HS-27A (cell line): ENCODE measurements at places on chromosomes 5 and 9.
A peak's percentile ranks its signal among the peaks of the same experiment; 100 is the strongest.

DNA sequence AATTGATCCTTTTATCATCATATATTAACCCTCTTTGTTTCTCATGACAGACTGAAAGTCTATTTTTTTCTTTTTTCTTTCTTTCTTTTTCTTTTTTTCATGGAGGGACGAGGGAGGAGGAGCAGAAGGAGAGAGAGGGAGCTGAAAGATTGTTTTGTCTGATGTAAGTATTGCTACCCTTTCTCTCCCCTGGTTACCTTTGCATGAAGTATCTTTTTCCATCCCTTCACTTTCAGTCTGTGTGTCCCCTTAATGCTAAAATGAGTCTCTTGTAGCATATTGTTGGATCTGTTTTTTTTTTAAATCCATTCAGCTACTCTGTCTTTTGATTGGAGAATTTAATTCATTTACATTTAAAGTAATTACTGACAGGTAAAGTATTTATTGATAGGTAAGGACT lies 27.5 kb upstream of the SERINC5 start:
- DNase-seq = no peak

DNA sequence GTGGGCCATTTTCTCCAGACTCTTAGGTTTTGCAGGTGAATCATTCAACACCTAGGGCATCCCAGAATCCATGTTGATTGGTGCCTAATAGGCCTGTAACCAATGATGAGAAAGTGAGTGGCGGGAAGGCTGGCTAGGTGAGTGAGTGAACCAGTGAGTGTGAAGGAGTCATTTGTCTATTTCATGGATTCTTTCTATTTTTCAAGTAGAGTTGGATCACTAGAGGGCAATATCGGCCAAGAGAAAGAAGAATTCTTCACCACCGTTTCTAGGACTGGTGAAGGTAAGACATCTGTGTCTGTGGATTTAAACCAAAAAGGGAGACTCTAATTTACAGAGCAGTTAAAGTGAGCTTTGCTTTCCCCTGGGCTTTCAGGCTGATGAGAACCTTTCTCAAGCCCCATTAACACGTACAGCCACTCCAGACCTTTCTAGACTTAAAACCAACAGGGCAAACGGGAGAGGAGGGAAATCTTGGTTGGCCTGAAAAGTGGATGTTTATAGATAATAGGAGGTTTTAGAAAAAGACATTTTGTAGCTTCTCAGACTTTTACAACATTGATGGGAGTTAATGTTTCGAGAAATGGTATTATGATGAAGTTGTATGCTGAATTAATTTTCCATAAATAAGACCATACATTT lies 114.3 kb upstream of the IL12B start:
- no peak for DNase-seq

DNA sequence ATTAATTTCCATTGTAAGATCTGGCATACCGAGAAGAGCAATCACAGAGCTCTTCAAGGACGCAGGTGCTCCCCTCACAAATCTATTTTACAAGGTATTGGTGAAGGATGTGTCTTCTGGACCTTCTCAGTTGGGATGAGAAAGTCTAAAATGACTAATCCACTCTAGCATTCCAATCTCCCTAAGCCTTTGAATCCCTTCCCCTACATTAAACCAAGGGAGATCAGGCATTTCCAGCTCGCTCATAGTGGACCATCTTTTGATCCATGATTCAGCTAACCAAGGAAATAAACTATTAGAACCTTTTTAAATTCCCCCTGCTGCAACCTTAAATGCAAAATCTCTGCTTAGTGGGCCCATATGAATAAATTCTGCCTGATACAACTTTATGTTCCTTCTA lies 95.9 kb upstream of the FBN2 start:
- no peak for DNase-seq

DNA sequence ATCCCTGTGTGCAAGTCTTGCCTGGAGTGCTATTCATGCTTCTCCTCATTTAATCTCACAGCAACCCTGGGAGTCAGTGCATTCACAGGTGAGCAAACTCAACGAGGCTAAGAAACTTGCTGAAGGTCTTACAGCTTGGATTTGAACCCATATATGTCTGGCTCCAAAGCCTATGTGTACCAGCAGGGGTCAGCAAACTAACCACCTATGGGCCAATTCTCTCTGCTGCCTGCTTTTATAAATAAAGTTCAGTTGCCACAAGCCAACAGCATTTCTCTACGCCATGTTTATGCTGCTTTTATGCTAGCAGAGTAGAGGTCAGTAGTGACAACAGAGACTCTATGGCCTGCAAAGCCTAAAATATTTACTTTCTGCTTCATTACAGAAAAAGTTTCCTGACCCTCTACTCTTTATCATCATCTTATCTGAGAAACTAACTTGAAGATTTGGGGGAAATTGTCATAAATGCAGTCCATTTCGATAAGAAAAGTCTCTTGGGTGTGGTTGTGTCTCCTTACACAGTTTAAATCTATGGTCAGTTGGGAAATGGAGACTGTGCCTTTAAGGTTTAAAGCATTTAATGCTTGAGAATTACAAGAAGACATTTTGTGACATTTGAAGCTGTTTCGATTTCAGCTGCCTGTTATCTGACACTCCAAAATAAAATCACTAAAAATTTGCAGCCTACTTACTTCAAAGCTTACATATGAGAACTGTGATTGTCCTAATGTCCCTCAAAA lies 137.7 kb downstream of the PRELID2 start:
- no peak for DNase-seq

- no peak for DNase-seq
Measured at GRCh38 chr5:74767579-74767913, 497 bp downstream of the NSA2 start.

GRCh38 chr9:137030538-137031527 lies 1.1 kb downstream of the FUT7 start:
- DNase-seq = no peak

DNA sequence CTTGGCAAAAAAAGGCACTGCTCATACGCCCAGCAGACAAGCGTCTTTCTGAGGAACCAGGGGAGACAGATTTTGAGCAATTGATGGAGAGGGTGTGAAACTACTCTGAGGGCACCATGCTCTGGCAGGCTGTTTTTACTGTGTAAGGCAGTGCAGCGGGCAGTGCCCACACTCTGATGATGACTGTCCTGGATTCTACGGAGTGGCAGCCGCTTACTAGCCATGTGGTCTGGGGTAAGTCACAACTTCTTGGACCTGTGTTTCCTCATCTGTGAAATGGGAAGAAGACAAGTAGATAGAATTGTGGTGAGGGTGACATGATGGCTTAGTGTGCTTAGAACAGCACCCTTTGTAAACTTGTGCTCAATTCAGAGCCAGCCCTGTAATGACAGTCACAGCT lies 38.8 kb downstream of the FABP6 start:
- no peak for DNase-seq

- no peak for DNase-seq
Measured at GRCh38 chr5:2748861-2749513, 2.5 kb downstream of the IRX2 start.

DNA sequence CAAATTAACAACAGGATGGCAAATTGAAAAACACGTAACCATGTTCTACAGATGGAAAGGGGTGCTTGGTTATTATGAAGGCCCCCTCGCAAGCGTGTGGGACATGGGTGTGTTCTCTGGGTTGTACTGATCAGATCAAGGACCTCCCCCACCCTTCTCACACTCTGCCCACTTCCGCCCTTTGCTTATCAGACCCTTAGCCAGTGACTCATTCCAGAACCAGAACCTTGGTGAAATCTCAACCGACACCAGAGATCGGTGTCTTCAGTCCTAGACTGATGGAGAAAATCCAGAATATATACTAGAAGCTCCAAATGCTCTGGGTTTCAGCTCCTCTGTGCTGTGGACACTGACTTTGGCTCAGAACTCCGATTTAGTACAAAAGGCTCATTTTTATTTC lies 64.9 kb downstream of the PTTG1 start:
- no peak for DNase-seq

DNA sequence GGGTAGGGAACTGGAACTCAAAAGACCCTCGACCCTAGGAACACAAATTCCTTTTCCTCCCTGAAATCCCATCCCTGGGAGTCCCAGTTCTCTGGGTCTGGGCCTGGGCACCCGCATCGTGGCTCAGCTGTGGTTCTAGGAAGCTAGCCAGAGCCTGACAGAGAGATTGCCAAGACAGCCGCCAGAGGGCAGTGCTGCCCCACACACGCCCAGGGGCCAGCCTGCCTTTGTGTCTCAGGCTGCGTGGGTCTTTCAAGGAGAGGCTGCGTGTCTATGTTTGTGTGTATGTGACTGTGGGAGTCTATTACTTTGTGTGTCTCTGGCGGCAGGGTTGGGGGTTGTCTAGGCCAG lies 32.0 kb upstream of the TTLL11 start:
- peak; percentile 45 for DNase-seq

DNA sequence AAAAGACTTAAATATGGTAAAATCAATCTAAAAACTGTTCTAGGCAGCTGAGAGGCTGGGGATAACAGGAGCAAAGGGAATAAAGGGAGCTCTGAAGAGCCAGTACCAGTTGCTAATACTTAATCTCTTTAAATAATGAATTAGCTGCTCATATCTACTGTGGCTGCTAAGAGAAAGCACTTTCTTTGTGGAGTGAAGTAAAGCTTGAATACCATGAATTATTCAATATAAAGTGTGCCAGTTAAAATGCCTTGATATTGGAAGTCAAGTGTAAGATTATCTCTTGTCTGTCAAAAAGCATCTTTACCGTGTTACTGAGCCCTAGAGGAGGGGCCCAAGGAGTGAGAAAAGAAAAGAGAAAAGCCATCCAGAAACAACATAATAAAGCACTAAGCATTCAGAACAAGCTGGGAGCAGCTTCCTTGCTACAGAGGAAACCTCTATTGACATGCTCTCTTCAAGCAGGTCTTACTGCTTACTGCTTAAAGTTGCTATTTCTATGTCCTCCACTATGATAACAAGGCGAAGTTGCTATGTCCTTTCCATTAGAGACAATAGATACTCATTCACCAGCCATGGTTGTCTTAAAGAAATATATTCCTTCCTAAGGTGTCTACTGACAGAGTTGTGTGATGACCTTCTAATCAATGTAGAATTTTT lies 297.4 kb downstream of the CETN3 start:
- no peak for DNase-seq

DNA sequence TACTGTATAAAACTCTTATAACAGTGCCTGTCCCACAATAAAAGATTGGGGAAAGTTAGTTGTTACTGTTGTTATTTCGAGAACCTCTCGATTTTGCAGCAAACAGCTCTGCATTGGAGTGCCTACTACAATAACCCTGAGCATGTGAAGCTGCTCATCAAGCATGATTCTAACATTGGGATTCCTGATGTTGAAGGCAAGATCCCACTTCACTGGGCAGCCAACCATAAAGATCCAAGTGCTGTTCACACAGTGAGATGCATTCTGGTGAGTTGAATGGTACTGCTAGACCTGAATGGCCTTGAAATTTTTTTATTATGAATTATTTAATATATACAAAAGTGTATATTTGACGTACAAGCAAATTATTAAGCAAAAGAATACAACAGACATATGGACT lies 123.2 kb downstream of the TEX10 start:
- no peak for DNase-seq

DNA sequence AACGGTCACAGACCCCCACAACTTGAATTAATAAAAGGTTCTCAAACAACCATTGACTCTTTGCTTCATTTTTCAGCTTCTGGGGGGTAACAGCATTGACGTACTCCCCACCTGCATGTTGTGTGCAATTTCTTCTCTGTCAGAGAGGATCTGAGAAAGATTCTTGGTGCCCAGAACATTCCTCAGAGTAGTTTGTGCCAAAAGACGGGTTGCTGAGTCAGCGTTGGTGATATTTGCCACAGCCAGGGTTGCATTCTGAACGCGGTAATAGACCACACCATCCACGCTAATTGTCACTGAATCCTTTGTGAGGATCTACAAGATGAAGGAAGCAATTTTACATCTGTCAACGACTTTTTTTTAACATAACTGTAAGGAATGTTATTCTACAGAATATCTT lies 21.0 kb downstream of the STOM start:
- DNase-seq = no peak

DNA sequence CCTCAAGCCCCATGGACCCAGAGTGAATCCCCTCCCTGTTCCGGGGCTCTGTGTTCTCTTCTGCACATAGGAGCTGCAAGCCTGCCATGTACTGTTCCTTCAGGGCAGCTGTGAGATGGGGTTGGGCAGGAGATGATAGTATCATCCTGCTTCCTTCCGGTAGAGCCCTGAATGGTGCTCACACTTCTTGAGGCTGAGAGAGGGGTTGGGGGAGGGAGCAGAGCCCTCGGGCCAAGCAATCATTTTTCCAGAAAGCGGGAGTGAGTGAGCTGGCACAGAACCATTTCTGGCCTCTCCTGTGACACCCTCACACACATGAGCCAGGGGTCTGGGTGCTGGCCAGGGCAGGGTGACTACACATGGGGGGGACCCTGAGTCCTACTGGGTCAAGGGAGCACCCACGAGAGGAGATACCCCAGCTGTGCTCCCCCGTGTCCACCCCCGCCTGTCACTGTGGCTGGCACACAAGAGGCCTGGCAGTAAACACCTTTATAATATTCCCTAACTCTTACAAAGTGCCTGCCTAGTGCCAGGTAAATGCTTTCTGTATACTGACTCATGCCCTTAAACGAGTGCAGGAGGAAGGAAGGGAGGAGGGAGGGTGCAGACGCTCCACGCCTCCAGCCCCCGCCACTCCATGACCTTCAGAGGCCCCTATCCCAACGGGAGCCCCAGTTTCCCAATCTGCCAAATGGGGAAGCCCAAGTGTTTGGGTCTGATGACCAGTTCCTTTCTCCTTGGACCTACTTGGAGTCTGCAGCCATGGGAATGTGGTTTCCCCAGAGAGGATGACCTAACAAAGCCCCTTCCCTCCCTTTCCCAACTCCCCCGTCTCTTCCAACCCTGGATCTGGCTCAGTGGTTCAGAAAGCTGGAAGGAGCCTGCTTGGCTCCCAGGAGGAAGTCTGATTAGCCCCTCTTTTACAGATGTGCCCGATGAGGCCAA lies 15.5 kb downstream of the AKNA start:
- no peak for DNase-seq

GRCh38 chr5:149745-150485 lies 41.4 kb upstream of the LRRC14B start:
- no peak for DNase-seq

DNA sequence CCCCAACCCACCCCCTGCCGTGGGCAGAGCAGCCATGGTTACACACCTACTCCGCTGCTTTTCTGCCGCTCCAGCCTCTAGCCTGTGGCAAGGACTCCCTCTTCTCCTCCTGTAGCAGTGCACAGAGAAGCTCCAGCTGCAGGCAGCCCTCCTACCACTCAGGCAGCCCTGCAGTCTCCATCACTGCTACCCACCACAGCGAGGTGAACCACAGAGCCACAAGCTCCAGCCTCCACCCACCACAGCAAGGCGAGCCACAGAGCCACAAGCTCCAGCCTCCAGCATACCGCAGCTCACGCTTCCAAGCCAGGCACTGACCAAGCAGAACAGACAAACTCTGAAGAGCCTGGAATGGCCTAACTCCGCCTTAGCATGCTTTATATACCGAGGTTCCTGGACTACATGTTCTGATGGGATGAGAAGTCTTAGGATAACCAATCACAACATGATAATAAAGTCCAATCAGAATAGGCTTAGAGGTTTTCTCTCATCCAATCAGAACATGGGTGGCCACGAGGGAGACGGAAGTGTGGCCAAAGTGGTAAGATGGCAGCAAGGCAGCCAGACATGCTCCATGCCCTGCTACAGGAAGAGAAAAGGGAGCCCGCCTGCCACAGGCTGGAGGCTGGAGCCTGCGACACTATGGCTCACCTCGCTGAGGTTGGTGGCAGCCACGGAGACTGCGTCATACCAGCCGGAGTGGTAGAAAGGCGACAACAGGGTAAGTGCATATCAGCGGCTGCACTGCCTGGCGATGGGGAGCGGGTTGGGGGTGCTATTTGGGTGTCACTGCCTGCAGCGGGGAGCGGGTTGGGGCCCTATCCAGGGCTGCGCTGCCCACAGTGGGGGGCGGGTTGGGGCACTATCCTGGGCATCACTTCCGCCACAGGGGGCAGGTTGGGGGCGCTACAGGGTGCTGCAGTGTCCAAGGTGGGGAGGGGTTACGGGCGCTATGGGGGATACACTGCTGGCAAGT lies 75.8 kb upstream of the PCAT7 start:
- no peak for DNase-seq
